ENCODE measurements at places on chromosomes 13 and 19.
A peak's percentile ranks its signal among the peaks of the same experiment; 100 is the strongest.

DNA sequence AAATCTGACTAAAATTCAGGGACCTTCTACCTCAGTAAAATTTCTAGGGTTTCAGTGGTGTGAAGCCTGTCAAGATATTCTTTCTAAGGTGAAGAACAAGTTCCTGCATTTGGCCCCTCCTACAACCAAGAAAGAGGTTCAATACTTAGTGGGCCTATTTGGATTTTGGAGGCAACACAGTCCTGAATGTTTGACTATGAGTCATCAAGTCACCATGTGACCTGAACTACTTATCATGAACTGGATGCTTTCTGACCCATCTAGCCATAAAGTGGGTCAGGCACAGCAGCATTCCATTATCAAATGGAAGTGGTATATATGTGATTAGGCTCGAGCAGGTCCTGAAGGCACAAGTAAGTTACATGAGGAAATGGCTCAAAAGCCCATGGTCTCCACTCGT lies 163.0 kb upstream of the IRS2 start:
- no peak for DNase-seq

DNA sequence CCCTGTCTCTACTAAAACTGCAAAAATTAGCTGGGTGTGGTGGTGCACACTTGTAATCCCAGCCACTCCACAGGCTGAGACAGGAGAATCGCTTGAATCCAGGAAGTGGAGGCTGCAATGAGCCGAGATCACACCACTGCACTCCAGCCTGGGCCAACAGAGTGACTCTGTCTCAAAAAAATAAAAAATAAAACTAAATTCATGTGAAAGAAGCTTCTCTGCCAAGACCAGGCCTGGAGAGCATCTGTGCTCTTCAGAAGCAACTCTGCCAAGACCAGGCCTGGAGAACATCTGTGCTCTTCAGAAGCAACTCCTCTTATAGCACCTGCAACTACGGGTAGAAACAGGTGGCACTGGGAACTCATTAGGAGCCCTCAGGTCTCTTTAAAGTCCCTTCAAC lies 37.7 kb downstream of the CRYL1 start:
- no peak for DNase-seq

GRCh38 chr19:18862976-18863842 lies 31.4 kb downstream of the UPF1 start:
- no peak for DNase-seq

GRCh38 chr13:33524086-33524485 lies 238.5 kb upstream of the STARD13 start:
- DNase-seq, result no peak

- DNase-seq, result peak; percentile 65
These were observed 36.4 kb upstream of the CALM3 start for GRCh38 chr19:46564701-46565100.

DNA sequence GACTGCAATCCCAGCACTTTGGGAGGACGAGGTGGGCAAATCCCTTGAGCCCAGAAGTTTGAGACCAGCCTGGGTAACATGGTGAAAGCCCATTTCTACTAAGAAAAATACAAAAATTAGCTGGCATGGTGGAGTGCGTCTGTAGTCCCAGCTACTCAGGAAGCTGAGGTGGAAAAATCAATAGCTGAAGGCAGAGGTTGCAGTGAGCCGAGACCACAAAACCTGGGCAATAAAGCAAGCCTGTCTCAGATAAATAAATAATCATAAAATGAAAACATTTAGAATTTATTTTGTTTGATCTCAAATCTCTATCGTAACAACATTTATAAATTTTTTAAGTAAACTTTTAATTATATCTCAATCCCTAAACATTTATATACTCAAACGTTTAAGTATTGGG lies 36.6 kb downstream of the USP12 start:
- DNase-seq, result no peak

DNA sequence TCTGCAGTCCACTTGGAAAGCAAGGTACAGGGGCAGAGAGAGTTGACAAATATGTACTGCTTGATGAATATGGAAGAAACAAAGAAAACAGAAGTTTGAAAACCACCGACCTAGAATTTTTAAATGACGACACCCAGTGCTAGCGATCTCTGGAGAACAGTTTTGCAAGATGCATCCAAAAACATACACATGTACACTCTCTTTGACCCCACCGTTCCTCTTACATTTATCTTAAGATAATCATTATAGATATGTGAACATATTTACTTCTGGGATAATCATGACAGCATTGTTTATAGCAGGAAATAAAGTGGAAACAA lies 40.8 kb upstream of the IGSF23 start:
- peak; percentile 36 for DNase-seq

DNA sequence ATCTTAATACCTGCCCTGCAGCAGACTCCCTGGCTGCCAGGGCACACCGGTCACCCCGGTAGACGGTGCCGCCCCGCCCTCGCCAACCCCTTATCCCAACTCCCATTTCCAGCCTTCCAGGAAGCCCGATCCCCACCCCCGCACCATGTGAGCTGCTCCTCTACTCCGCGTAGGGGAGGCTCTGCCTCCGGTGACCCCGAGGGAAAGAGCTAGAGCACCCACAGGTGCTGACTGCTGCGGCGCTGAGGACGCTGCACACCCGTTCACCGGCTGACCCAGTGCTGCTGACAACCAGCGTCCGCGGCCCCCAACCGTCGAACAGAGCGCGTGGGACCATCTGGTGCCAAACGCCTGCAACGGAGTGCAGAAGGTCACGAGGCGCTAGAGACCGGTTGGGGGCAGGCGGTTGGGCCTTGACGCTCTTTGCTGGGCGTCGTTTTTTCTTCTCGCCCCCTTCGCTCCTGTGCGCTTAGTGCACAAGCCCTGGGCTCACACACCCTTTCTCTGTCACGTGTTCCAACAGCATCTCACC lies 59.6 kb upstream of the ZNF599 start:
- DNase-seq, result no peak

Measured in inflammatory macrophage (primary cell).